ENCODE measurements at places on chromosomes 11 and 22. TPM values are rescaled to one million over a fixed set of nuclear protein-coding genes. Genes with fewer than 3 reads are reported as not detected.

Gene SLC2A11
- 6.8 TPM for total RNA-seq

Gene TYR
- total RNA-seq: not detected

DNA sequence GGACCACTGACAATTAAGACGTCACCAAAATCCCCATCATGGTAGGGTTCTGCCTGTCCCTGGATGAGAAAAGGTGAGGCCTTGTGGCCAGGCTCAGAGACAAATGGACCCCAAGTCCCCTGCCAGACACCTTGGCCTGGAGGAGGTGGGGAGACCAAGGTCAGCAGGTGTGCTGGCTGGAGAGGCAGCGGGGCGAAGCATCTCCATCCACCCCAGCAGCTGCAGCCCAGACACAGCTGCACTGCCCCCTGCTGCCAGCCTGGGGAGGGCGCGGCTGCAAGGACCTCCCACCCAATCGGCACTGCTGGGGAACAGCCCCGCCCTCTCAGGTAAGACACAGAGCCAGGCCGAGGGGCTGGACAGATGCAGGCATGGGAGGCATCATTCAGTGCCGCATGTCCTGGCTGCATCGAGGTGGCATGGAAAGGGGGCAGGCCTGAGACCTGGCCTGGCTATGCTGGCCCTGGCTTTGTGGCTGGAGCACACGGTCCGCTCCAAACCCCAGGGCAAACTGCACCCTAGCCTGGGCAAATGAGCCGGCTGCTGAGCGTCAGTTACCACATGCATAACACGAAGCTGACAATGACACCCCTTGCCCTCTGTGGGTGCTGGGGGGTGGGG is 12.2 kb upstream of the MFNG start:
- DNase-seq: no peak

Gene MRGPRE
- not detected for total RNA-seq

Gene CDKN1C
- total RNA-seq: 2.0 TPM

DNA sequence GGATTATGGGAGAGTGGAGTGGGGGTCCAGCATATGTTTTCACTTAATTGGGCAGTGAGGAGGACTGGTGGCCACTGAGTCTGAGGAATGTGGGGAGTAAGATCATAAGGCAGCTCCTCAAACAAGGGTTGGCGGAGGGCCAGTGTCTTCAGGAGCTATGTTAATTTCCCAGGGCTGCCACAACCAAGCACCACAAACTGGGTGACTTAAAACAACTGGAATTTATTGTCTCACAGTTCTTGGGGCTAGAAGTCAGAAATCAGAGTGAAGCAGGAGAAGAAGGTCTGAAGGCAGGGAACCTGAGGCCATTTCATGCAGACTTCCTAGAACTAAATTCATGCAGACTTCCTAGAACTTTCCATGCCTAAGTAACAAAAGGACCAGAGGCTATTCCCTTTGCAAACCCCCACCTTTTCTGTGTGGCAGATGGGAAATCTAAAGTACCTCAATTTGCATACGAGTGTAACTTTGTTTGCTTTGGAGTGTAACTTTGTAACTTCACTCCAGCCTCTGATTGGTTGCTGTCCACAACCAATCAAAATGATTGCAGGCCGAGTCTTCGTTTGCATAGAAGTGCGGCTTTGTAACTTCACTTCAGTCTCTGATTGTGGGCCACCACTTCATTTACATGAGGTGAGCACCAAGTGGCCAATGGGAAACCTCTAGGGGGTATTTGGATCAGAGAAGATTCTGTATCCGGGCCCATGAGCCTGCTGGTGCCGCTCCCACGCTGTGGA is 50.5 kb upstream of the ZBED5 start:
- DNase-seq: no peak
